ENCODE measurements at places on chromosomes 16 and 17.

- DNase-seq, result no peak
Measured at GRCh38 chr17:67466251-67466796, 89.2 kb downstream of the PITPNC1 start.

DNA sequence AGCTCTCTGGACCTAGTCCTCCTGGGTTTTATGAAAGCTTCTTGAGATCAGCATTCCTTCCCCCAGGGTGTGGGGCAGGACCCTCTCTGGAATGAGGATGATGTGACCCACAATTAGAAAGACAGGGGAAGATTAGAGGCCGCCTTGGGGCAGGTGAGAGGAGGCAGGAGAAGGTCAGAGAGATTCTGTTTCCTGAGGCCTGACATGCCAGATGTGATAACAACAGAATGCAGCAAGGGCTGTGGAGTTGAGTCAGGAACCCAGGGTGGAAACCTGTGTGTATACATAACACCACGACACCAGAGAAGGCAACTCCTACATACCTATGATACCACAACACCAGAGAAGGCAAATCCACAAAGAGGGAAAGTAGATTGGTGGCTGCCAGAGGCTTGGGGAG is 5.4 kb upstream of the SLC5A10 start:
- no peak for DNase-seq

GRCh38 chr16:21646721-21647561 is 5.5 kb downstream of the IGSF6 start:
- DNase-seq, result peak; percentile 18

DNA sequence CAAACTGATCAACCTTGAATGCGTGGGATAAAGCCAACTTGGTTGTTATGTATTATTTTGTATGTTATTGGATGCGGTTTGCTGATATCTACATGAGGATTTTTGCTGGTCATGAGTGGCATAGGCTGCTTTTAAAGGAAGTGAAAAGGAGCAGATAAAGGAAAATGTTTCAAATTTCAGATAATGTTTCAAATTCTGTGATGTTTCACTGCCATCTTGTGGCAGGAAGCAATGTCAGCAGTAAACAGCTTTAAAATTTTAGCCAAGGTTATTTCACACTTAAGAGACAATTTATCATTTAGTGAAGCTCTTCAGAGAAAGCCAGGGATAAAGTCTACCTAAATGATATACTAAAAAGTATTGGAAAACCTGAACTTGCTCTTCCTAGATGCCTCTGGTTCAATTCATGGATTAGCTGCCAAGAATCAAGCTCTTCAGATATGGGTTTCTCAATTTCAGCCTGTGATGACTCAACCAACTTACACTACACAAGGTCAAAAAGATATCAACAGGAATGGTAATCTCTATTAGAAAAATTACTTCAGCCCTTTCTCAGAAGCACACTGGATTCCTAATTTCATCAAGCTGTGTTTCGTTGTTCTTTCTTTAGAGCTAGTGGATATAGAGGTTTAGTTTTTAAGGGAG is 136.0 kb upstream of the C17orf78 start:
- DNase-seq, result peak; percentile 8

DNA sequence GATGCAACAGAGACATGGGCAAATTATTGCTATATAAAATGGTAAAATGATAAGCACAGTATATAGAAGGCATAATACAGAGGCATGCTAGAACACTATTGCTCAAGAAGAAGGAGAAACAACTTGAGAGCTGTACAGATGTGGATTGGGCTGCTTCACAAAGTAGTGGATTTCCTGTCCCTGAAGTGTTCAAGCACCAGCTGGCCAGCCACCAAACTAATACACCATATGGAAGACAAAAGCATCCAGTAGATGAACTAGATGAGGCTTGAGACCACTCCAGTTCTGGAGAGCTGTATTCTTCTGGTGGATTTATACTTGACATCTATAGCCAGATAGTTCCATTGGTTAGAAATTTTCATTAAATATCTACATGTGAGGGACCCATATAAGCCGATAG is 134.1 kb upstream of the GNAO1 start:
- peak; percentile 9 for DNase-seq

DNA sequence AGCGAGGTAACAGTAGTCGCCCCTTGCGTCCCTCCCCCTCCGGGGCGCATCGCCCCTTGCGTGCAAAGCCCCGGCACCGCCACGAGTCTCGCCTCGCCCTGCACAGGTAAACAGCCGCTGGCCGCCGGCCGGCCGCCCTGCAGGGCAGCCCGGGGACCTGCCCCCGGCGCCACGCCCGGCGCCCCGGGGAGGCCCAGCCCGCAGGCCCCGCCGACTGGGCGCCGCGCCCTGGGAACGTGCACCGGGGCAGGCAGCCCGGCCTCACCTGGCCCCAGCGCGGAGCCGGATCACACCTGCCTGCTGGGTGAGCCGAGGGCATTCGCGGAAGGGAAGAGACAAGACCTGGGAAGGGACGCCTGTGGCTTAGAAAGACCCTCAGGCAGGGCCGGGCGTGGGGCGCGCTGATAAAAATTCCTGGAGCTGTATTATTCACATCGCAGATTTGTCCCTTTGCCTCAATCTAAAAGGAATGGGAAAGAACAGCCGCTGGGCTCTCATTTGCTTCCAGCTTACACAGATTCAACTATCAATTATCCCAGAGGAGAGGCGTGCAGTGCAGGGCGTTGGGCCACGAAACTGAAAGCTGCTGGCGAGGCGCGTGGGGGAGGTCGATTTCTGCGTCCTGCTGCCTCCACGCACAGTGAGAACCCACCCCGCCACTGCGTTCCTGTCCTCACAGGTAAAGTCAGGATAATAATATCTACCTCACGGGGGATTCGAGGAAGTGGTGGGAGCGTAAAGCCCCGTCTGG is 451.9 kb downstream of the SLC39A11 start:
- peak; percentile 10 for DNase-seq

GRCh38 chr17:50198026-50198669 is 3.3 kb downstream of the COL1A1 start:
- DNase-seq, result no peak

- DNase-seq, result no peak
Measured at GRCh38 chr16:71880176-71880575, 3.8 kb downstream of the ZNF821 start.

- no peak for DNase-seq
Measured at GRCh38 chr17:10172778-10173177, 25.6 kb downstream of the GAS7 start.

DNA sequence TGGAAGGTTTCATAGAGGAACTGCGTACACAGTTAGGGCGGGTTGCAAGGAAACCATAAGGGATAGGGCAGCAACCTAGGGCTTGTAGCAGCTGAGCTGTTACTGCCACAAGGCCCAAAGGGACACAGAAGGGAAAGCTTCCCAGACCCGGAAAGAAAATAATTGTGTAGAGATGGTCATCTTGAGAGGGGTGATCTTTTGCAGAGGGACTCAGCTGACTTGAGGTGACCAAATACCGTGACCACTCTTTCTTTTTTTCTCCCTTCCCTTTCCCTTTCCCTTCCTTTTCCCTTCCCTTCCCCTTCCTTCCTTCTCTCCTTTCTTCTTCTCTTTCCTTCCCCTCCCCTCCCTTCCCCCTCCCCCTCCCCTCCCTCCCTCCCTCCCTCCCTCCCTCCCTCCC is 8.5 kb upstream of the CREBBP start:
- DNase-seq, result no peak

DNA sequence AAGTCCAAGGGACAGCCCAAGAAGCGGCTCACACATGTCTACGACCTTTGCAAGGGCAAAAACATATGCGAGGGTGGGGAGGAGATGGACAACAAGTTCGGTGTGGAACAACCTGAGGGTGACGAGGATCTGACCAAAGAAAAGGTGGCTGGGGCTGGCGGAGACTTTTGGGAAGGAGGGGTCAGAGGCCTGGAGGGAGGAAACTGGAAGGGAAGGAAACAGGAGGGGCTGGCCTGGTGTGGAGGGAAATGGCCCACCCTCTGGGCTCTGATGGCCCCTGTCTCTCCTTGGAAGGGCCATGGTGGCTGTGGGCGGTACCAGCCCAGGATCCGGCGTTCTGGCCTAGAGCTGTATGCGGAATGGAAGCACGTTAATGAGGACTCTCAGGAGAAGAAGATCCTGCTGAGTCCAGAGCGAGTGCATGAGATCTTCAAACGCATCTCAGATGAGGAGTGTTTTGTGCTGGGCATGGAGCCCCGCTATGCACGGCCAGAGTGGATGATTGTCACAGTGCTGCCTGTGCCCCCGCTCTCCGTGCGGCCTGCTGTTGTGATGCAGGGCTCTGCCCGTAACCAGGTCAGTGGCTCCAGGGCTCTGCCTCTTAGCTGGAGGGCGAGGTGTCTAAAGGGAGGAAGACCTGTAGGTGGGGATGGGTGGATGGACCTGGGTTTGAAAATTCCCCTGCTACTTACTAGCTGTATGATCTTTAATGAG is 12.5 kb downstream of the POLR2A start:
- no peak for DNase-seq

GRCh38 chr16:56116577-56116964 is 74.7 kb upstream of the GNAO1 start:
- no peak for DNase-seq

- DNase-seq, result no peak
Measured at GRCh38 chr16:66640724-66641314, 36.3 kb downstream of the CMTM3 start.

- DNase-seq, result no peak
Measured at GRCh38 chr17:76150712-76151622, 9.9 kb upstream of the FOXJ1 start.

DNA sequence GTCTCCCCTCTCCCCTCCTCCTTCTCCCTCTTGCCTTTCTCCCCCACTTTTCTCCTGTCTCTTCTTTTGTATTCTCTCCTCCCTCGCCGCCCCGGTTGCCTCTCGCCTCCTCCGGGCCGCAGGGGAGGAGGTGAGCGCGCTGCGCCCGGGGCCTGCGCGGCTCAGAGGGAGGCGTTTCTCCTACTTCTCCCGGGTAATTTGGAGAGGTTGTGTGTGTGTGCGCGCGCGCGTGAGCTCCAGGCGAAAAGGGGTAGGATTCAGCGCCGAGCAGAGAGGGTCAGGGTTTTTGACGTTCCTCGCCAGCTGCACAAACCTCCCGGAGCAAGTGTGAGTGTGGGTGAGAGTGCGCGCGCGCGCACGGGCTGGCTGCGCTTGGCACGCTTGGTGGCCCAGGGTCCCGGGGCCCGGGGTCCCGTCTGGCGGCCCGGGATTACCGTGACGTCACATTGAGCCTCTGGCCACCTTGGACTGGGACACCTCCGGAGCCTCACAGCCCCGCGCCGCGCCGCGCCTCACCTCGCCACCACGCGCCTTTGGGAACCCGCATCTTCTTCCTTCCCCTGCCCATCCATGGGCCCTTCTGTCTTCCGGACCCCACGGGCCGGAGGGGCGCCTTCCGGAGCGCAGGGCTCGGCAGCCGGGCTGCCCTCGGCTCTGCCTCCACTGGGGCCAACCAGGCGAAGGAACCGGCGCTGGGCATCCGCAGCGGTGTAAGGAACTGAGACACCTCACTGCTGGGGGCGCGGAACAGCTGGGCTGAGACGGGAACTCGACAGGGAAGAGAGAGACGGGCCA is 479 bp downstream of the IRX6 start:
- DNase-seq, result no peak

DNA sequence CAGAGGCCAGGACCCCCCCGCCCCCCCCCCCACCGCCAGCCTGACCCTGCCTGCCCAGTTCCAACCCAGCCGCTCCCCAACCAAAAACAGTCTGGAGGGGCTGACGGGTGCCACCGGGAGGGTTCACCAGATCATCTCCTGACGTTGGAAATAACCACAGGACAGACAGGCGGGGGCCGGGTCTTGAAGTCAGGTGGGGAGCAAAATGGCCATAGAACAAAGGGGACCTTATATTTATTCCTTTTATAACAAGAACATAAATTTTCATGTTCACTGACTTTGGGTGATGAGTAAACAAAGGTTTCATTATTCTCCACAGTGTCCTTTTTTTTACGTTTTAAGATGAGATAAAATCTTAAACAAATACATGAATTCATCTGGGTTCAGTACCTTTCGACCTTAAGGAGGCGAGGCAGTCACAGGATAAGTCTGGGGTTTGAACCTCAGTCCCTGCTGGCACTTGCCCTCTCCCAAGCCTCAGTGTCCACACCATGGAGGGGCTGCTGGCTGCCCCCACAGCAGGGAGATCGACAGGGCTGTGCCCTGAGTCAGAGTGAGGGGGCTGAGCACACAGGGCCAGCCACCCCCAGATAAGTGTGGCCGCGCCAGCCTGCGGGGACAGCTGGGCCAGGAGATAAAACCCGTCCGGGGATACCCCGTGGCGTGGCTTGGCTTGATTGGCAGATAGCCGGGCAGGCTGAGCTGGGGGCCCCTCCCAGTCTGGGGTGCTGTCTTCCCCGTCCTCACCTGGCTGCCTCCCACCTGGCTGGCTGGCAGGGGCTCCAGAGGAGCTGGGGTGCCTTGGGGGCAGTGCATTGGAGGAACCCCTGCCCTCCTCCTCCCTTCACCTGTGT is 15.0 kb downstream of the SLC7A5 start:
- DNase-seq, result no peak

GRCh38 chr17:32943647-32944191 is 15.8 kb downstream of the TMEM98 start:
- no peak for DNase-seq

DNA sequence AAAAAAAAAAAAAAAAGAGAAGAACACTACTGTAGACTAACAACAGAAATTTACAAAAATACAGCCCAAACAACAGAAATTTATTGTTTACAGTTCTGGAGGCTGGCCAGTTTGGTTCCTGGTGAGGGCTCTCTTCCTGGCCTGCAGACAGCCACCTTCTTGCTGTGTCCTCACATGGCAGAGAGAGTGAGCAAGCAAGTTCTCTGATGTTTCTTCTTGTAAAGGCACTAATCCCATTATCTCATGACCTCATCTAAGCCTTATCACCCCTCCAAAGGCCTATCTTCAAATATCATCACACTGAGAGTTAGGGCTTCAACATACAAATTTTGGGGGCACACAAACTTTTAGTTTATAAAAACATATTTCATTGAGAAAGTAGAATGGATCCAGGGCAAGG is 7.3 kb downstream of the ARSG start:
- DNase-seq, result no peak

DNA sequence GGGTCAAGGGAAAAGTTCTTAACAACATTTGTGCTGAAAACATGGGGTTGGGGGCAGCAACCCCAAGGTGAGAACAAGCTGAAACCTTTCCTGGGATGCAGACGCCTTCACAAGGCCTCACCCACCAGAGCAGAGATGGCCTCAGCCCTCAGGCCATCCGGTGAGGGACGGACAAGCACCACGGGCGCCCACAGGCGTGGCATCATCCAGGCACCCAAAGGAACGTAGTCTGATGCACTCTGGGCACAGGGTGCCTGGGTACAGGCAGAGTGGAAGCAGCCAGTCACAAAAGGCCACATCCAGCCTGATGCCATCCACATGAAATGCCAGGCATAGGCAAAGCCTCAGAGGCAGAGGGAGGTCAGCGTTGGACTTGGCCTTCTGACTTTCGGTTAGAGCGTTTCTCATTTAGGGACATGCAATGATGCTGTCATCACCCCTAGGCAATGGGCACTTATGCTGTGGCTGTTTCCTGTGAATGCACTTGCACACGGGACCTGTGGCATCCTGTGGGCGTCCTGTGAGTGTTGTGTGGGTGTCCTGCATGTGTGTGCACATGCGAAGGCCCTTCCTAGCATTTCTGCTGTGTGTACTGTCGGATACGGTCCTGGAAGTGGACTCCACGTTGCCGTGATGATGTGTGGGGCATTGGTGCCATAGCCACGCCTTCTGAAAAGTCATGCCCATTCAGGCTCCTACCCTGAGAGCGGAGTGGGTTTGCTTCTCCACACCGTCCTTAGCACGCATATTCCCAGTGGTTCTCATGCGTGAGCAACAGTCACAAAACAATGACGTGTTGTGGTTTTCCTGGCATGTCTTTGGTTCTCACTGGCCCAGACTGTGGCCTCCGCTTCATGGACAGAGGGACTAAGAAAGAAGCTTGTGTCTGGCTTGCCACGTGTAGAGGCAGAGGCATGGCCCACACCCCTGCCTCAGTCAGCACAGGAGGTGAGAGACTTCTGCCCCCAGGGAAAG is 52.7 kb upstream of the ZNF469 start:
- no peak for DNase-seq

All from DMS79 treated with DMSO at 0.1 percent for 48 hours (cell line).